ENCODE measurements at places on chromosomes 5 and 9. TPM values are rescaled to one million over a fixed set of nuclear protein-coding genes. Genes with fewer than 3 reads are reported as not detected.

Gene SOWAHA
- total RNA-seq = not detected

DNA sequence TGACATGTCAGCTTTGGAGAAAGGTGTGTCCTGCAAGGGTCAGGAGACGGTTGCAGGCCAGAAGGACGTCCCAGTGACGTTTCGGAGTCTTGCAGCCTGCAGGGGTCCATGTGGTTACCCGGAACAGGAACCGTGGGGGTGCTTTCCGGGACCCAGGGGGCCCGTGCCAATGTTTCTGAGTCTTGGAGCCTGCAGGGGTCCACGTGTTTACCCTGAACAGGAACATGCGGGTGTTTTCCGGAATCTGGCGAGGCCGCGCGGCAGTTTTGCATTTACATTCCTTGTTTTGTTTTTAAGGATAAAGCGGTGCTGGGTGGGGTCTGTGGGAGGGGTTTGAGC, 30.6 kb downstream of the NKD2 start:
- H3K27ac ChIP-seq = no peak overlapping the region
- no peak for DNase-seq
- H3K4me3 ChIP-seq = no peak overlapping the region
- H3K36me3 ChIP-seq = no peaks in the 10 kb centered on the region
- no peaks in the 10 kb centered on the region for H3K4me1 ChIP-seq

DNA sequence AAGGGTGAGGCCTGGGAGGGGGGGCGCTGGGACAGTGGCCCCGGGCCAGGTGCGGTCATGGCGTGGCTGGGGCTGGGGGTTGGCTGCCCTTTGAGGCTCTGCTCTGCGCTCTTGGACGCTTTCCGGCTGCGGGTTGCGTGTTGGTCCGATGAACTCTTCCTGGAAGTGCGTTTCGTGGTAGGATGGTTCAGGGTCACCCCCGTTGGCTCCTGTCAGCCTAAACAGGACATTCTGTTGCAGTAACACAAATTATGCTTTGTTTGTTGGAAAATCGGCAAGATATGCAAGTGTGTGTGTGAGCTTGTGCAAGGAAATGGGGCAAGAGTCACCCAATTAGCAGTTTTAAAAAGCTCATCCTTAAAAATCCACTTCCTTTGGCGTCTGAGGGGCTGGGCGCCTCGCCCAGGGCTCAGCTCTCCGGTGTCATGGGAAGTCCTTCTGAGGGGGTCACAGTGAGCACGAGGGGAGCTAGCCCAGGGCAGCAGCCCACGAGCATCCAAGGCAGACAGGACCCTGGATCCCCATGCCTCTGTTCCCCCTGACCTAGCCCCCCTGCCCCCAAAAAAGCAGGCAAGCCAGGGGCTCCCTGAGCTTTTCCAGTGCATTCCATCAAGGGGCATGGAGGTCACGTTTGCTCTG, 22.2 kb upstream of the RNU6ATAC start:
- no peaks in the 10 kb centered on the region for H3K36me3 ChIP-seq
- H3K27ac ChIP-seq = no peak overlapping the region
- DNase-seq = no peak
- H3K4me3 ChIP-seq = no peak overlapping the region
- peaks cover 8% of the 10 kb centered on the region for H3K27me3 ChIP-seq

Gene PCDHGC5
- 1.2 TPM for total RNA-seq

Gene SLC34A1
- not detected for total RNA-seq

DNA sequence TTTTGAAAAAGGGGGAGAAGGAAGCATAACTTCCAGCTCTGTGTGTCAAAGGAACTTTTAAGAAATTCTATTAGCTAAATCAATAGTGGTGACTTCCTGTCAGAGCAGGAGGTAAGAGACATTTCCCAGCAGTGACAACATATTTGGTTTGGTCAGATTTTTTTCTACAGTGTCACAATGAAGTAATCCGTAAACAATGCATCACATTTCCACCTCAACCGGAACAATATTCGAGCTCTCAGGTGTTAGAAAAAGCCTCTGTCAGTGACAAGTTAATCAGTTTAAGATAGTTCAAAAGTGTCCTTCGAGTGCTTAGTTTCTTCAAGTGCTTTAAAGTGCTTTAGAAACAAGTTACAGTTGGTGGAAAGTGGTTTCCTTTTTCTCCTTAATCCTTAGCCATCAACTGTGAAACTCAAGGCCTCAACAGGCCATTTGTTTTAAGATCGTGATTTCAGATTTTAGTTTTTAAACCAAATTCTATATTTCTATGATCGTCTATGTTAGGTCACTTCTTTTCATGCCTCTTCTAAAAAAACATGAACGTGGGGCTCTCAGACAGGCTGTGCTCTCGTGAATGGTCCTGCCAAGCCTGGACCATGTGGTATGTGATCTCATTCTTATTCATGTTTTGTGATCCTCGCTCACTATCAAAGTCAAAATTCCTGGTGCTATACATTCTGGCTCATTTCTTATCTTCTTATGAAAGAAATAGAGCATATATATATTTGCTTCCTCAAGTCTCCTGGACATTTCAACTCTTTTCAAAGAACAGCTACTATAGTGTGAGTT, 181.9 kb upstream of the HMHB1 start:
- no peak overlapping the region for H3K27ac ChIP-seq
- H3K4me3 ChIP-seq = no peak overlapping the region
- H3K27me3 ChIP-seq = no peaks in the 10 kb centered on the region
- no peaks in the 10 kb centered on the region for H3K4me1 ChIP-seq
- no peaks in the 10 kb centered on the region for H3K36me3 ChIP-seq

DNA sequence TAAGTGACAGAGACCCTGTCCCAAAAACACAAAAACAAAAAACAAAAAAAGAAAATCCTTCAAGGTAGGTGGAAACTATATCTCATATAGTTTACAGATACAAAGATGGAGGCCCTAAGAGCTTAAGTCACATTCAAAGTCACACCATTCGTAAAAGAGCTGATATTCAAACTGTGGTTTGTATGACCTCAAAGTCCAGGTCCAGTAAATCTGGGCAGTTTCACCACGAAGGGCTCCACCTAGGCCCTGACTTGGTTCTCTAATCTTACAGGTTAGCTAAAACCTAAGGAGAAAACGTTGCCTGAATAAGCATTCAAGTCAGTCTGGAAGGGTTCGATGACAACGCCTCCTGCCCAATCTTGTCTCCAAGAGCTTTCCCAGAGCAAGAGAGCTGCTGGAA, 44.1 kb downstream of the SUSD1 start:
- no peaks in the 10 kb centered on the region for H3K36me3 ChIP-seq
- no peak overlapping the region for H3K4me3 ChIP-seq
- no peaks in the 10 kb centered on the region for H3K4me1 ChIP-seq
- H3K27me3 ChIP-seq = no peaks in the 10 kb centered on the region
- no peak for DNase-seq

Gene RPL37
- total RNA-seq = 1,380 TPM

DNA sequence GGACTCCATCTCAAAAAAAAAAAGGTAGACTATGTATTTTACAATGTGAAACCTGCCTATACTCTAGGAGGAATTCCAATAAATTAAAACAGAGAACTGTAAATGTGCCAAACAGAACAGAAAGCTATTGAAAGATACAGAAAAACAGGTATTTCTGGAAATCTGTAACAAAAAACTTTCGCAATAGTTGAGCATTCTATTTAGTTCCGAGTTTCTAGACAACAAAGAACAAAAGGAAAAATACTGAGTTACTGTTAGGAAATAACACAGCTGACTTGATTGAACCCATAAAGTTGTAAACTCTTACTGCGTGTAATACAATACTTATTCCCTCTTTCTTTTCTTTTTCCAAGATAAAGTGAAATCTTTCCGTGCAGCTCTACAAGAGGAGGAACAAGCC, 18.6 kb downstream of the DIMT1 start:
- H3K36me3 ChIP-seq = peaks cover 14% of the 10 kb centered on the region
- no peak overlapping the region for H3K4me3 ChIP-seq
- no peak overlapping the region for H3K27ac ChIP-seq
- no peaks in the 10 kb centered on the region for H3K4me1 ChIP-seq

GRCh38 chr5:156522651-156523529, 195.9 kb downstream of the SGCD start:
- H3K27me3 ChIP-seq = no peaks in the 10 kb centered on the region
- no peak for DNase-seq
- no peaks in the 10 kb centered on the region for H3K36me3 ChIP-seq
- no peak overlapping the region for H3K27ac ChIP-seq

DNA sequence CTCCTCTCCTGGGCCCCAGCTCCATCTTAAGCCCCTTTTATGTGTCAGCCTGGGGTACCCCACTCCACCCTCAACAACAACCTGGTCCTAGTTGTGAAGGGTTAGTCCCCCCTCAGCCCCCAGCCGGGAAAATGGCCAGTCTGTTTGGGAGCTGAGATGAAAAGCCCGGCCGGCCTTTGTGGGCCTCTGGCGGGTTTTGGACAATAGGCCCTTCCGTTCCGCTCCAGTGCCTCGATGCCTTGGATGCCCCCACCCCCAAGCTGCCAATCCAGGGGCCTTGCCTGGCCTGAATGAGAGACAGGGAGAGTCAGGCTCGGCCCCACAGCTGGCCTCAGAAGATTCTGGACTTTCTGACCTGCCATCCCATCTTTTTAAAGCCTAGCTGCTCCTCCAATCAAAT, 9.2 kb downstream of the CNTFR start:
- no peak overlapping the region for H3K27ac ChIP-seq
- no peaks in the 10 kb centered on the region for H3K4me1 ChIP-seq

DNA sequence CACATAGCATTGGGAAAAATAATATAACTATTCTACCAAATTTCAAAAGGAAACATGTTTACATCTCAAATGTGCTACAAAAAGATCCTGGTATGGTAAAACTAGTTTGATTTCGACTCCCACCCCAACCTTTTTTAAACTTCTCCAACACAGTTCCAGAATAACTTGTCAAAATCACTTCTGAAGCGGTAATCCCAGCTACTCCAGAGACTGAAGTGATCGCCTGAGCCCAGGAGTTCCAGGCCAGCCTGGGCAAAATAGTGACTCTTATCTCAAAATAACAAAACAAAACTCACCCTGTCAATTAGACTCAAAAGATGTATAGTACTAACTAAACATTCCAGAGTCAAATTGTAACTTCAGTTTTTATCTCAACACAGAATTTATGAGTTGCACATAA, 71.3 kb upstream of the RNF38 start:
- H3K4me1 ChIP-seq = peaks cover 15% of the 10 kb centered on the region
- DNase-seq = peak; percentile 34
- H3K27ac ChIP-seq = peak overlapping the region; percentile 15
- no peaks in the 10 kb centered on the region for H3K27me3 ChIP-seq

Gene FCHO2
- 23.7 TPM for total RNA-seq

DNA sequence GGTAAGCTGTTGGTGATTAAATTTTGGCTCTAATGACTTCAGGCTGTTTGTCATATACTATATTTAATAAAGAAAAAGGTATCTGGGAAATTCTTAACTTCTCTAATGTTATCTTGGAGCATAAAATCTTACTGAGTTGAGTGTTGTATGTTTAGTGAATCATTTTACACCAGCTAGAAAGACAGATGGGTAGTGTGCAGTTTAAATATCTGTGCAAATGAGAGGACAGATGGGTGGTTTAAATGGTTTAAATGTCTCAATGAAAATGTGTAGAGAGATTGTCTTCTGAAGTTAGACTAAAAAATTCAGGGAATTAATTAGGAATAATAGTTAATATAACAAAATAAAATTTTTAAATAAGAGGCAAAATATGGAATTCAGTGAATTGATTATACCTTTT, 114.5 kb downstream of the FER start:
- no peak overlapping the region for H3K4me3 ChIP-seq
- H3K27ac ChIP-seq = no peak overlapping the region
- no peaks in the 10 kb centered on the region for H3K27me3 ChIP-seq
- no peak for DNase-seq
- no peaks in the 10 kb centered on the region for H3K36me3 ChIP-seq

DNA sequence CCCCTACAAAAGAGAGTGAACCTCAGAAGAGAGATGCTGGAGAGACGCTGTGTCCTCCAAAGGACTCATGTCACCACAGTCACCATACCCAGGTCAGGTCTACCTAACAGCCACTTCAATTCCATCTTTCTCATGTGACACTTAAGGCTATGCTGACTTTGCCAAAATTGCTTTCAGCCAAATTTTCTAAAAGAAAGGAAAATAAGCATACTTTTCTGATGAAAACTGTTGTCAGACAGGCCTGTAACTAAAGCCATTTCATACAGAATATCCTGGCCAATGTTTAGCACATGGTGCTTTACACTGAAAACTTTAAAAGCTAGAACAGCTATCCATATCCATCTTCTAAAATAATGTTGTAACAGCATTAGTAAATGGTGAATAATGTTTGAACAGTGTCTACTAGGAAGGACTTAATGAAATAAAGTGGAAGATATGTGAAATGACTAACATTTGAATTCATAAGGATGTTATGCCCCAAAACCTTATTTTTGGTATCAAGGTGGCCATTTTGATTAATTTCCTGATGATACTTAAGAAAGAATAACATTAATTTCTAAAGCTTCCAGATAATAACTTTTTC, 97.2 kb downstream of the NFIB start:
- H3K4me3 ChIP-seq = no peak overlapping the region
- no peaks in the 10 kb centered on the region for H3K36me3 ChIP-seq
- DNase-seq = no peak
- H3K27ac ChIP-seq = peak overlapping the region; percentile 48
- H3K4me1 ChIP-seq = peaks cover 84% of the 10 kb centered on the region
- H3K27me3 ChIP-seq = no peaks in the 10 kb centered on the region

- DNase-seq = peak; percentile 32
- H3K27me3 ChIP-seq = no peaks in the 10 kb centered on the region
- H3K27ac ChIP-seq = peak overlapping the region; percentile 63
- peaks cover 36% of the 10 kb centered on the region for H3K4me1 ChIP-seq
- no peak overlapping the region for H3K4me3 ChIP-seq
Observed at GRCh38 chr5:139659695-139660101, 11.5 kb downstream of the CXXC5 start.

DNA sequence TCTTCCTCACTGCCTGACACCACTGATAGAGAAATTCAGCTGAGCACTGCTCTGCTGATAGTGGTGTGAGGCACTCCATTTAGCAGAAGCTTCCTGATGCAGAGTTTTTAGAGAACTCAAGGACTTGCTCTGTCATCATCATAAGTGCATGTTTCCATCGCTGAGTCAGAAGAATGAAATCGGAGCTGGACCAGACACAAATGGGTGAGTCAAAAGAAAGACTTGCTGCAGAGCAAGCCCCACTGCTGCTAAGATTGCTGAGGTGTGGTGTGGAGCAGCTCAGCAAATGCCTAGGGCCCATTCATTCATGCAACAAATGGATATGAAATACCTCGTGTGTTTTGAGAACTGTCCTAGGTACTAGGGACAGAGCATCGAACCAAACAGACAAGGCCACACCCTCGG, 410.2 kb upstream of the SLC30A5 start:
- H3K36me3 ChIP-seq = no peaks in the 10 kb centered on the region
- H3K4me3 ChIP-seq = no peak overlapping the region
- DNase-seq = no peak
